EH (cell line): ENCODE measurements at places on chromosomes 16 and 17.

GRCh38 chr17:80981062-80981902 lies 10.4 kb upstream of the CHMP6 start:
- DNase-seq: no peak

DNA sequence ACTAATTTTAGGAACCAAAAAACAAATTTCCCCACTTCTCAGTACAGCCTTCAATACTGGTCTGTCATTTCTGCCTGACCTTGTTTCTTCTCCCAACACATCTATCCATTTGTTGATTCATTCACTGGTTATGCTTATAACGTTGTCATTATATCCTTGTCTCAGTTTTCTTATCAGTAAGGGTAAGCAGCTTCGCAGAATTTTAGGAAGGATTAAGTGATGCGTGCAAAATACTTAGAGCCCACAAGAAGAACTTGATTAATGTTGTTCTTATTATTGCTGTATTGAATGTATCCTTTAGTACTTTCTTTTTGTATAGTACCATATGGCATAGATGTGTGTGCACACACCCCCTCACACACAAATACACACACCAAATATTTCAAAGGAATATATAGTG lies 403.5 kb upstream of the HSBP1 start:
- DNase-seq: no peak

- DNase-seq: no peak
These were observed 20.9 kb downstream of the HSD11B2 start for GRCh38 chr16:67451704-67452435.

GRCh38 chr17:18248300-18248731 lies 10.2 kb downstream of the FLII start:
- peak; percentile 75 for DNase-seq

DNA sequence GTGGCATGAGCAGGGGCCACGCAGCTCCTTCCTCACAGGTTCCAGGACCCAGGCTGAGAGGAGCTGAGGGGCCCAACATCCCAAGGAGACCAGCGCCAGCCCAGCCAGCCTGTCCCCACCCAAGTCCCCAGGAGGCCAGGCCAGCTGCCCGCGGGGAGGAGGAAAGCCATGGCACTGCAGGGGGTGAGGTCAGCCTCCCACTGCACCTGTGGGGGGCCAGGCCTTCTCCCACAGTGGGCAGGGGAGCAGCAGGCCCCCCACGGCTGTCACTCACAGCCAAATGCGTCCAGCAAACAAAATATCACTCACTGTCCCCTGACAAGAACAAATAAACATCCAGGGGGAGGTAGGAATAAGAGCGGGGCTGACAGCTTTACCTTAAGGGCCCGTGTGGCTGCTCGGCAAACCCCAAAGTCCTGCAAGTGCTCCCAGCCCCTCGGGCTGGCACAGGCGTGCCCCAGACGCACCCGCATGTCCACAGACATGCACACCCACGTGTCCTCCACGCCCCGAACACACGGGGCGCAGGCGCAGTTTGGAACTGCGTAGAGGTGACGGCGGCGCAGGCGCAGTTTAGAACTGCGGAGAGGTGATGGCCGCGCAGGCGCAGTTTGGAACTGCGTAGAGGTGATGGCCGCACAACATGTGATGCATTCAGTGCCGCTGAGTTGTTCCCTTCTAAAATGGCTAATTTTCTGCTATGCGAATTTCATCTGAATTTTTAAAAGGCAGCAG lies 291.1 kb downstream of the FOXL1 start:
- DNase-seq: no peak

DNA sequence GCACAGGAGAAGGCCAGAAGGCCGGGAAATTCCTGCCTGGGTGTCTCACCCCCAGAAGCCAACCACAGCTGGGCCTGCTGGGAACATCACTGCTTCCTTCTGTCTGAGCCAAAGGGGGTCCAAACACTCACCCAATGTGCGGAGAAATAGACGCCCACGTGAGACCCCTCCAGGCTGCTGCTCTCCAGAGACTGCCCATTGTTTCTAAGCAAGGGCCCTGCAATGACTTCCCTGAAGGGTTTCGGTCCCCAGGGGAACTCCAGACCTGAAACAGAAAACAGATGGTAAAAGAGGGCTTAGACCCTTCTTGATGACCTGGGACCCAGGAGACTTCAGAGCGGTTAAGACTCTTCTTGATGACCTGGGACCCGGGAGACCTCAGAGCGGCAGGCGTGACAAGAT lies 41.3 kb downstream of the MRM3 start:
- no peak for DNase-seq

DNA sequence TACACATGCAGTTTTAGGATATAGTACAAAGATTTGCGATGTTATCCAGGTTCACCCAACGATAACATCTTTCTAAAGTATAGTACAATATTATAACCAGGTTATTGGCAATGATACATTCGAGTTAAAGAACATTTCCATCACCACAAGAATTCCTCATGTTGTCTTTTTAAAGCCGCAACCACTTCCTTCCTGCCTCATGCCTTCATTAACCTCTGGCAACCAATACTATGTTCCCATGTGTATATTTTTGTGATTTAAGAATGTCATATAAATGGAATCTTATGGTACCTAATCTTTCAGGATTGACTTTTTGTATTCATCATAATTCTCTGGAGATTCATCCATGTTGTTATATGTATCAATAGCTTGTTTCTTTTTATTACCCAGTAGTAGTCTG lies 1183.2 kb downstream of the CDH11 start:
- DNase-seq: peak; percentile 1

DNA sequence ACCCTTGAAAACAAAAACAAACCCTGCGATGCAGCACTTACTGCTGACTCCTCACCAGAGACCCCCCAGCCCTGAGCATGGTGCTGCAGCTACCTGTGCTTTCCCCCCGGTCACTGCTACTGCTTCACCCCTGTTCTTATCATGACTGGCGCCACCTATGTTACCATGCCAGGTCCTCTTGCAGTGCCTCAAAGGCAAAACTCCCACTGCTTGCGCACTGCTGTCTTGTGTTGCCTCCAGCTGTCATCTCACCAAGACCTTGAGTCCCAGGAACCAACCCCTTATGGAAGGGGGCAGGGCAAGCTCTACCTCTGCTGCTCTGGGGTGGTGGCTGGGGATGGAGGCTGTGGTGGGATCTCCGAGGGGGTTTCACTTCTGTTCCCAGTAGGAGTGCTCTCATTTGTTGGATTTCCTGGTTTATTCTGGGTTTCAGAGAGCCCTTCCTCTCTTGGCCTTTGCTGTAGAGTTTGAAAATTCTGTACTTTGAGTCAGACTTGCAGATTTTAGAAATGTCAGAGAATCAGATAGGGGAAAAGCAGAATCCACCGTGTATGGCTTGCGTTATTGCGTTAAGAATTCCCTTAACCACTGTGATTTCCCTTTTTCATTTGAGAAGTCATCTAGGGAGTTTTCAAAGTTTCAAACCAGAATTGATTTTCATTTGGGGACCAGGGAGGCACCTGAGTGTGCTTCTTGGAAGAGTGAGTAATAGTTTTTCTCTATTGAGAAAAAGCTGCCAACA lies 96.6 kb downstream of the SPECC1 start:
- DNase-seq: no peak
